Psoas muscle (tissue), 8 donors: ENCODE measurements at places on chromosomes 16 and 17. TPM values are rescaled to one million over a fixed set of nuclear protein-coding genes. Genes with fewer than 3 reads are reported as not detected.

Gene SPN
- polyA plus RNA-seq: 0.22 TPM

DNA sequence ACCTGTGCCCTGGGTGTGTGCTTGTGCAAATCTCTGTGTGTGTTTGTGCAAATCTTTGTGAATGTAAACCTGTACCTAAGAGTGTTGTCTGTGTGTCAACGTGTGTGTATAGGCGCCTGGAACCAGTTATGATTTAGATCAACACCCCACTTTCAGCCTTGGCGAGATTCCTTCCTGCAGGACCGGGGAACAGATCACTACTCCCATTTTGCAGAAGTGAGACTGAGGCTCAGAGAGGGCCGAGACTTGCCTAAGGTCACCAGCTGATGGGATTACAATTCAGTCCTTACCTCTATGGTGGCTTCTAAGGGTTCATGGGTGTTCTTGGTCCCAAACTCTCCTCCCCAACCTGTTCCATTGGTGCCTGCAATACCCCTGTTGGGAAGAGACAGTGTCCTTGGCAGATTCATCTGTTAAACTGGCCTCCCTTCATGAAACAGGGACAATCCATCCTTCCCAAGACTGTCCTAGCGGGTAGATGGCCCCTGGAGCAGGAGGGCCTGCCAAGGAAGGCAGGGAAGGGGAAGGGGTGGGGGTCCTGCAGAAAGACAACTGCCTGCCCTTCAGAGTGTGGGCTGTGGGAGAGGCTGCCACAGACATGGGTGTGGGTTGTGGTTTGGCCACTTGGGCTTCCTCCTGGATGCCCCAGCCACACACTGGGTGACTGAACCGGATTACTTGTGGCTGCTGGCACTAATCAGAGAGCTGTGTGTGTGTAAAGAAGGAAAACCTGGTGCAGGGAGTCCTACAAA, 6.9 kb upstream of the MAPK7 start:
- no peak overlapping the region for H3K27ac ChIP-seq
- H3K4me3 ChIP-seq: no peak overlapping the region
- no peak for DNase-seq

Gene SDR42E2
- not detected for polyA plus RNA-seq

Gene PYCARD
- 4.9 TPM for polyA plus RNA-seq

GRCh38 chr17:42502091-42502490, 34.0 kb upstream of the NAGLU start:
- H3K4me1 ChIP-seq: no peaks in the 10 kb centered on the region
- no peaks in the 10 kb centered on the region for H3K27me3 ChIP-seq
- H3K4me3 ChIP-seq: no peak overlapping the region
- H3K27ac ChIP-seq: no peak overlapping the region
- DNase-seq: no peak
- H3K36me3 ChIP-seq: peaks cover 100% of the 10 kb centered on the region

Gene ZCCHC14
- 6.0 TPM for polyA plus RNA-seq

Gene SRCIN1
- 0.18 TPM for polyA plus RNA-seq

Gene TSPOAP1
- polyA plus RNA-seq: 0.40 TPM

DNA sequence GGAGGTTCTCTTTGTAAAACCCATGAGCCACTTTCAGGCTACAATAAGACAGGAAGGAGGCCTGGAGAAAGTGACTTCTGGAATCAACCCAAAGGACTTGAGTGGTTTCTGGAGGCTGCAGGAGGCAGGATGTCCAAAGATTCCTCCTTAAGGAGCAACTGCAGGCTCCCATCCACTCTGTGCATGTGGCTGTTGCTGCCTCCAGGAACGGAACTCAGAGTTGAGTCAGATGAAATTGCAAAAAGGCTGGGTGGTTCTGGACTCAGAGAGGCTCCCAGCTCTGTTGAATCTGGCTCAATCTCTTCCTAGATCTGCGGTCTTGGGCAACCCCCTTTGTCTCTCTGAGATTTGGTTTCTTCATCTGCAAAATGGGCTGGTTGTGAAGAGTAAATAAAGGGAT, 197.1 kb downstream of the SHISA9 start:
- no peaks in the 10 kb centered on the region for H3K36me3 ChIP-seq
- no peaks in the 10 kb centered on the region for H3K27me3 ChIP-seq
- DNase-seq: no peak
- H3K27ac ChIP-seq: no peak overlapping the region
- H3K4me3 ChIP-seq: no peak overlapping the region
- no peaks in the 10 kb centered on the region for H3K4me1 ChIP-seq

- DNase-seq: no peak
- no peak overlapping the region for H3K4me3 ChIP-seq
- H3K36me3 ChIP-seq: no peaks in the 10 kb centered on the region
- no peaks in the 10 kb centered on the region for H3K27me3 ChIP-seq
Measured at GRCh38 chr16:77780378-77780837, 8.0 kb upstream of the VAT1L start.

DNA sequence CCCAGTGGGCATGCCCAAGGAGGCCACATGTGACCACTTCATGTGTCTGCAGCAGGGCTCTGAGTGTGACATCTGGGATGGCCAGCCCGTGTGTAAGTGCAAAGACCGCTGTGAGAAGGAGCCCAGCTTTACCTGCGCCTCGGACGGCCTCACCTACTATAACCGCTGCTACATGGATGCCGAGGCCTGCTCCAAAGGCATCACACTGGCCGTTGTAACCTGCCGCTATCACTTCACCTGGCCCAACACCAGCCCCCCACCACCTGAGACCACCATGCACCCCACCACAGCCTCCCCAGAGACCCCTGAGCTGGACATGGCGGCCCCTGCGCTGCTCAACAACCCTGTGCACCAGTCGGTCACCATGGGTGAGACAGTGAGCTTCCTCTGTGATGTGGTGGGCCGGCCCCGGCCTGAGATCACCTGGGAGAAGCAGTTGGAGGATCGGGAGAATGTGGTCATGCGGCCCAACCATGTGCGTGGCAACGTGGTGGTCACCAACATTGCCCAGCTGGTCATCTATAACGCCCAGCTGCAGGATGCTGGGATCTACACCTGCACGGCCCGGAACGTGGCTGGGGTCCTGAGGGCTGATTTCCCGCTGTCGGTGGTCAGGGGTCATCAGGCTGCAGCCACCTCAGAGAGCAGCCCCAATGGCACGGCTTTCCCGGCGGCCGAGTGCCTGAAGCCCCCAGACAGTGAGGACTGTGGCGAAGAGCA, 4.4 kb downstream of the WFIKKN2 start:
- DNase-seq: no peak
- no peak overlapping the region for H3K27ac ChIP-seq
- H3K4me1 ChIP-seq: peaks cover 8% of the 10 kb centered on the region
- H3K27me3 ChIP-seq: no peaks in the 10 kb centered on the region

Gene CMTM2
- polyA plus RNA-seq: not detected

Gene CACNG4
- 0.03 TPM for polyA plus RNA-seq

DNA sequence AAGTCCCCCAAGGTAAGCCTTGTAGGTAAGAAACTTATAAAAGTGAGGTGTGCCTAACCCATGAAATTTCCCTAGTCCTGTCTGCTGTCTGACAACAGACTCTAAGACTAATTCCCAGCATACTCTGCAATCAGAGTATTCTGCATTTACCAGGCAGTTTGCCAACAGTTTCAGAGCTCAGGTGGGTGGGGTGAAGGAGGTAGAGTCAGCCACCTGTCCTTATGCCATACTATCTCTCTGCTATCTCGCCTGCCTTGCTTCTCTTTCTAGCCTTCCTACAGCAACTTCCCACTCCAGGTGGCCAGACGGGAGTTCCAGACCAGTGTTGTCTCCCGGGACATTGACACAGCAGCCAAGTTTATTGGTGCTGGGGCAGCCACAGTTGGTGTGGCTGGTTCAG, 2.3 kb downstream of the ATP5MC1 start:
- DNase-seq: no peak
- H3K4me1 ChIP-seq: peaks cover 8% of the 10 kb centered on the region
- no peak overlapping the region for H3K4me3 ChIP-seq
- H3K27ac ChIP-seq: no peak overlapping the region
- H3K36me3 ChIP-seq: peaks cover 6% of the 10 kb centered on the region

Gene PAGR1
- 35.5 TPM for polyA plus RNA-seq

DNA sequence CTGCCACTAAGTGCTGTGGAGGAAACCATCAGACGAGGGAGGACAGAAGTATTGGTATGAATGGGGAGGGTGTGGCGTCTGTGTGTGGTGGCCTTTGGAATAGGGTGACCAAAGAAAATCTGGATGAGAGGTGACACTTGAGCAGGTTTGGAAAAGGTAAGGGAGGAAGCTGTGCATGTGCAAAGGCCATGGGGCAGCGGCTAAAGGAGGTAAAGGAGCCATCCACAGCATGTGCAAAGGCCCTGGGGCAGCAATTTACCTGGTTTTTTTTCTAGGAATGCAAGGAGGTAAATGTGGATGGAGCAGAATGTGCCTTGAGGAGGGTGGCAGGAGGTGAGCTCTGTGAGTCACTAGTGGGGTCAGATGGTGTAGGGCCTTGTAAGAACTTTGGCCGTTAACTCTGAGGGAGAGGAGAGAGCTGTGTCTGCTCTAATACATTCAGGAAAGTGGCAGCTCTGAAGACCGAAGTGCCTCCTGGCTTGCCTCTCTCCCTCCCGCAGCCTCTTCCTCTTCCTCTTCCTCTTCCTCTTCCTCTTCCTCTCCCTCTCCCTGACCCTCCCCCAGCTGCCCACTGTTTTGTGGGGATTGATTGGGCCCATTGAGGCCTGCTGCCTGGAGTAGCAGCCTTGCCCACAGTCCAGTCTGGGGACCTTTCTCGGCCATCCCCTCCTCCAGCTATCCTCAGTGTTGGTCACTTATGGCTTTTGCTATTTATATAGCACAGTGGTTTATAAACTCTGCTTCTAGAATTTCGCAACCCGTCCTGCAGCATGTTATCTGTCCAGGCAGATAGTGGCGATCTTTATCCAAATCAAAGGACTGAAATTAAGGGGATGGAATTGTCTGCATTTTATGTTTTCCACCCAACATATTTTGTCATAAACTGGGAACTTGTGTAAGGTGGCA, 38.7 kb downstream of the CMIP start:
- DNase-seq: peak; percentile 30
- no peak overlapping the region for H3K4me3 ChIP-seq
- no peaks in the 10 kb centered on the region for H3K36me3 ChIP-seq
- no peaks in the 10 kb centered on the region for H3K27me3 ChIP-seq
- no peaks in the 10 kb centered on the region for H3K4me1 ChIP-seq

DNA sequence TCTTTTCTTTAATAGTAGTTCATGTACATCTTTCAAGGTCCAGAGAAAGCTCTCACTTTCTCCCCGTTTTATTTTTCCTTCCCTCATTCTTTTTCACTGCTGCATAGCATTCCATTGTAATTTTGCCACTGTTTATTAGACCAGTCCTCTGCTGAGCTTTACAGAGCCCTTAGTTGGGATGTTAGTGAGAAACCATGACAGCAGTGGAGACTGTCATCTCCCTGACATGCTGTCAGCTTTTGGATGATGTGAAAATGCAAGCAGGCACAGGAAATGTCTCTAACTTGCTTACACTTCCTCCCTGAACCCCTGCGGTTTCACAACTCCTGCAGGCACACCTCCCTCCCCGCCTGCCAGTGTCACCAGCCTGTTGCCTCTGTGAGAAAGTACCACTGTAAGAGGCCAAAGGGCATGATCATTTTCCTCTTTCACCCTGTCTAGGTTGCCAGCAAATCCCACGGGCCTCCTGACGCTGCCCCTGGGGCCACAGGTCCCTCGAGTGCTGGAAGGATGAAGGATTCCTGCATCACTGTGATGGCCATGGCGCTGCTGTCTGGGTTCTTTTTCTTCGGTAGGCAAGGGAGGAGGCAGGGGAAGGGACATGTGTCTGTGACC, at the start of gene ITGAL:
Gene ITGAL (plus strand): TSS at position 415 of the 615 bp plus-strand sequence. CDS start 96 bp downstream, at position 511.
- H3K27ac ChIP-seq: no peak within 1 kb of the TSS
- H3K36me3 ChIP-seq: no peaks in the 10 kb centered on the region
- H3K4me1 ChIP-seq: no peaks in the 10 kb centered on the region
- H3K4me3 ChIP-seq: no peak within 1 kb of the TSS
- no peaks in the 10 kb centered on the region for H3K27me3 ChIP-seq

Gene STX4
- 83.3 TPM for polyA plus RNA-seq

DNA sequence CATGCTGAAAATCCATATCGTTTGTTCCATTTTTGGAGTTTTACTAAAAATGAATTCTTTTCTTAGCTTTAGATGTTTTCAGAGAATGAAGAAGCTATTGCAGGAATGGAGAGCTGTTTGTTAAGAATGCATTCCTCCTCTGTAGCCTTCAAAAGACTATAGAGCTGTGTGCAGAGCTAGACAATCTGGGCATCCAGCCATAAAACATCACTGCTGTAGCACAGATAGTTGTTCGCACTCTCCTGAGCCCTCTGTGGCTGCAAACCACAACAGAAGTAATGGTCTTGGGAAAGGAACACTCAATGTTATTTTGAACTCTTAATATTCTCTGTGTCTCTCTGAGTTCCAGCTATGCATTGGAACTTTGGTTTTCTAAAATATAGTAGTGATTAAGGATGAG, 4.9 kb downstream of the TNRC6C start:
- no peaks in the 10 kb centered on the region for H3K36me3 ChIP-seq
- no peak overlapping the region for H3K4me3 ChIP-seq
- no peaks in the 10 kb centered on the region for H3K27me3 ChIP-seq
- peaks cover 64% of the 10 kb centered on the region for H3K4me1 ChIP-seq
- no peak overlapping the region for H3K27ac ChIP-seq

DNA sequence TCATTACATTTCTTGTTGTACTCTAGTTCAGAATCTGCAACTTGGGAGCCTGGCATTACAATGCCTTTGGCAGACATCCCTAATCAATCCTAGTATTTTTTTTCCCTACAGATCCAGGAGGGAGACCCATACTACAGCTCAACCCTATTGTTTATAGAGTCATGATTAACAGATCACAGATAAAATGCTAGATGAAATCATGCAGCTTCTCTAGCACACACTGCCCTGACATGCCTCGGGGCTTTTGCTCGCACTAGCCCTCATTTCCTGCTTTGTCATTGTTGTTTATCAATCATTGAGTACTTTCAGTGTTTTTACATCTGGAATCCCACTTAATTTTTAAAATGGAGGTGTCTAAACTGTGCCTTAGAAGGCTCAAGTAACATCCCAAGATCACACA, 412.5 kb downstream of the CA10 start:
- H3K4me1 ChIP-seq: no peaks in the 10 kb centered on the region
- H3K36me3 ChIP-seq: no peaks in the 10 kb centered on the region
- no peaks in the 10 kb centered on the region for H3K27me3 ChIP-seq
- no peak overlapping the region for H3K27ac ChIP-seq
- H3K4me3 ChIP-seq: no peak overlapping the region
- DNase-seq: no peak

Gene CCL17
- polyA plus RNA-seq: not detected

Gene NECAB2
- polyA plus RNA-seq: 0.09 TPM

Gene TNP2
- not detected for polyA plus RNA-seq

GRCh38 chr17:47742319-47743181, 9.5 kb downstream of the TBX21 start:
- no peaks in the 10 kb centered on the region for H3K4me1 ChIP-seq
- H3K36me3 ChIP-seq: no peaks in the 10 kb centered on the region
- H3K27ac ChIP-seq: no peak overlapping the region
- H3K27me3 ChIP-seq: peaks cover 9% of the 10 kb centered on the region
- DNase-seq: no peak

DNA sequence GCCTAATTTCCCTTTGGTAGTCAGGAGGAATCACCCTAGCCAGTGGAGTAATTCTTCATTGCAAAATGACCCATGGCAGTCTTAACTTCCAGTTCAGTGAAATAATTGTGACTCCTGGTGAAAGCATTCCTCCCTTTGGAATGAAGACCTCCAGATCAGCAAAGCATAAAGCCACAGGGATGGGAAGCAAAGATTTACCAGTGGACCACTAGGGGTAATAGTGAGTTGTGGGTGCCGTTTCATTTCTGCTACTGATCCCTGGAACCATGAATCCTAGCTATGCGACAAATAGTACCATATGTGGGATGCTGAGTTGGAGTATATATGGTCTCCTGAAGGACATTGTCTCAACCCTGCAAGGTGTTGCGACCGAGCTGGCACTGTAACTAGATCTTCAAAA, 13.7 kb downstream of the DYNLL2 start:
- no peak overlapping the region for H3K27ac ChIP-seq
- H3K4me1 ChIP-seq: no peaks in the 10 kb centered on the region
- peaks cover 35% of the 10 kb centered on the region for H3K36me3 ChIP-seq
- H3K27me3 ChIP-seq: no peaks in the 10 kb centered on the region
- no peak for DNase-seq
- H3K4me3 ChIP-seq: no peak overlapping the region
